Calu3 (cell line): ENCODE measurements at places on chromosomes 4 and X.
A peak's percentile ranks its signal among the peaks of the same experiment; 100 is the strongest.

GRCh38 chrX:124651031-124651430 lies 304.7 kb downstream of the SH2D1A start:
- H3K27me3 ChIP-seq, result no peaks in the 10 kb centered on the region
- no peaks in the 10 kb centered on the region for H3K4me1 ChIP-seq
- no peaks in the 10 kb centered on the region for H3K36me3 ChIP-seq
- DNase-seq, result no peak

DNA sequence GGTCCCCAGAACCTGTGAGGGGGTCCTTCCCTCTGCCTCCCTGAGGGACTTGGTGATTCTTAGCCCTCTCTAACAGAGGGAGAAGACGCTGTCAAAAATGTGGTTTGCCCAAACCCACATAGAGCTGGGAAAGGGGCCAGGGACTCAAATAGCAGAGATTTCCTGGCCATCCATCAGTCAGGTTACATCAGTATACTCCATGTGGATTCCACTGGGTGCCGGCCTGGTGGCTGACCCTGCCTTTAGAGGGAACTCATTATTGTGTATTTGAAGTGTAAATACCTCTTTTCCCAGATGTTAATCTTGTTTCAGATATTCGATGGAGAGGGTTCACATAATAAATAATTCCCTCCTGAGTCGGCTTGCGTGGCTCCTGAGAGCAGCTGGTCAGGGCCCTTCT lies 130.3 kb downstream of the TBL1X start:
- H3K4me1 ChIP-seq, result no peaks in the 10 kb centered on the region
- no peak overlapping the region for H3K27ac ChIP-seq
- H3K27me3 ChIP-seq, result no peaks in the 10 kb centered on the region
- DNase-seq, result no peak
- H3K36me3 ChIP-seq, result no peaks in the 10 kb centered on the region

DNA sequence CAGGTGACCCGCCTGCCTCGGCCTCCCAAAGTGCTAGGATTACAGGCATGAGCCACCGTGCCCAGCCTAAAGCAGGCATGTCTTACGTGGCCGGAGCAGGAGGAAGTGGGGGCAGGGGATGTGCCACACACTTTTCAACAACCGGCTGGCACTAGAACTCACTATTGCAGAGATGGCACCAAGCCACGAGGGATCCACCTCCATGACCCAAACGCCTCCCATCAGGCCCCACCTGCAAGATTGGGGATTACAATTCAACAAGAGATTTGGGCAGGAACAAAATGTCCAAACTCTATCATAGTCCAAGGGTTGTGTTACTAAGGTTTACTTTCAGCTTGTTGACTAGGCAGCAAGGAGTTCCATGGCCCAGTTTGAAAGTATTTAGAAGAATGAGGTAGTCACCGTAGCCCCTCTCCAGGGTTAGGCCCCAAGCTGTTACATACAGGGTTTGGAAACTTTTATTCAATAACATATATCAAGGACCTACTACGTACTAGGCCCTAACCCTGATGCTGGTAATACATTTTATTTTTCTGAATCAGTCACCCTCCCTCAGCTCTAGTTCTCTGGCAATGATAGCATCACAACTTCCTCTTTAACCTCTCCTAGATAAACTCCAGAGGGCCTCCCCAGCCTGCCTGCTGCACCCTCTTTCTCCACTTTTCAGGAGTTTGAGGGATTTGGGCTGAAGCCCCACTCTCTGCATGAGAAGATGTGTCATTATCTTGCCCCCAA lies 18.0 kb upstream of the TBC1D14 start:
- no peak overlapping the region for H3K27ac ChIP-seq
- H3K4me1 ChIP-seq, result peaks cover 19% of the 10 kb centered on the region
- no peaks in the 10 kb centered on the region for H3K27me3 ChIP-seq
- H3K36me3 ChIP-seq, result peaks cover 5% of the 10 kb centered on the region

- H3K4me3 ChIP-seq, result peak overlapping the region; percentile 15
- H3K27ac ChIP-seq, result peak overlapping the region; percentile 29
- no peaks in the 10 kb centered on the region for H3K27me3 ChIP-seq
- H3K4me1 ChIP-seq, result peaks cover 16% of the 10 kb centered on the region
Observed at GRCh38 chr4:162683659-162684370, 482.9 kb downstream of the NAF1 start.

- no peak for DNase-seq
- H3K4me3 ChIP-seq, result no peak overlapping the region
- no peak overlapping the region for H3K27ac ChIP-seq
- H3K36me3 ChIP-seq, result no peaks in the 10 kb centered on the region
- H3K4me1 ChIP-seq, result peaks cover 12% of the 10 kb centered on the region
Observed at GRCh38 chr4:76376534-76376933, 44.4 kb downstream of the CCDC158 start.
